ENCODE measurements at places on chromosomes 6 and 20. TPM values are rescaled to one million over a fixed set of nuclear protein-coding genes. Genes with fewer than 3 reads are reported as not detected.

AKAP7 gene
- total RNA-seq: 66.9 TPM

ACOT13 gene
- 3.4 TPM for total RNA-seq

LINC00237 gene
- total RNA-seq: not detected

PIM1 gene
- 7.3 TPM for total RNA-seq

DNA sequence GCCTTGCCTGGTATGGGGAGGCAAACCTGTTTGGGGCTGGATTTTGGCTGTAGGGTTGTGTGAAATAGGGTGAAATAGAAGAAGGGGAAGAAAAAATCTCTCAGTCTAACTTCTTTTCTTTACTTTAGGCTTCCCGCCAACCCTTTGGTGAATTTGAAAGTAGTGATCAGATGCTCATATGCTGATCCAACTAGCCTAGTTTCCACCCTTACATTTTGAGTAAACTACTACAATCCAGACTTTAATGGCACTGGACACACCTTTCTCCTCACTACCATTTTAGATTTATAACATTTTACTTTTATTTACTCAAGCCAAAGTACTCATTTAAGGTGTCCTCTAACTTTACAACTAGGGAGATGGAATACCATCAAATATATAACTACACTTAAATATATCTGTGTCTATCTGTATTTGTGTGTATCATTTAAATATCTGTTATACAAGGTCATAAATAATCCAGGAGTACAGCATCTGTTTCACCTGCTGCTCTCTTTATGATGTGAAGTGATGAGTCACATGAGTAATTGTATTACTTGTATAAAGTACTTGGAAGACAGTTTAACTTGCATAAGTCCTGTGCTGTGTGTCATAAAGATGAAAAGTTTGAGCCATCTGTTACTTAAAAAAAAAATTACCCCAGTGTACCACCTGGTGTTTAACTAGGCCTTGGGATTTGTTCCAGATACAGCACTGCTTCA is 172.1 kb downstream of the CDKAL1 start:
- H3K27ac ChIP-seq: no peak overlapping the region
- H3K27me3 ChIP-seq: no peaks in the 10 kb centered on the region
- no peaks in the 10 kb centered on the region for H3K36me3 ChIP-seq
- peaks cover 16% of the 10 kb centered on the region for H3K4me1 ChIP-seq
- no peak overlapping the region for H3K4me3 ChIP-seq

GRCh38 chr6:42166444-42167141 is 6.6 kb upstream of the GUCA1A start:
- H3K4me3 ChIP-seq: no peak overlapping the region
- no peaks in the 10 kb centered on the region for H3K4me1 ChIP-seq

- no peaks in the 10 kb centered on the region for H3K4me1 ChIP-seq
- no peak overlapping the region for H3K27ac ChIP-seq
- no peaks in the 10 kb centered on the region for H3K27me3 ChIP-seq
- no peak for DNase-seq
Observed at GRCh38 chr6:165925474-165926156, 242.0 kb downstream of the TBXT start.

GRCh38 chr6:108763931-108764579 is 84.2 kb upstream of the ARMC2 start:
- peaks cover 98% of the 10 kb centered on the region for H3K4me1 ChIP-seq
- no peak for DNase-seq
- H3K27me3 ChIP-seq: no peaks in the 10 kb centered on the region

DNA sequence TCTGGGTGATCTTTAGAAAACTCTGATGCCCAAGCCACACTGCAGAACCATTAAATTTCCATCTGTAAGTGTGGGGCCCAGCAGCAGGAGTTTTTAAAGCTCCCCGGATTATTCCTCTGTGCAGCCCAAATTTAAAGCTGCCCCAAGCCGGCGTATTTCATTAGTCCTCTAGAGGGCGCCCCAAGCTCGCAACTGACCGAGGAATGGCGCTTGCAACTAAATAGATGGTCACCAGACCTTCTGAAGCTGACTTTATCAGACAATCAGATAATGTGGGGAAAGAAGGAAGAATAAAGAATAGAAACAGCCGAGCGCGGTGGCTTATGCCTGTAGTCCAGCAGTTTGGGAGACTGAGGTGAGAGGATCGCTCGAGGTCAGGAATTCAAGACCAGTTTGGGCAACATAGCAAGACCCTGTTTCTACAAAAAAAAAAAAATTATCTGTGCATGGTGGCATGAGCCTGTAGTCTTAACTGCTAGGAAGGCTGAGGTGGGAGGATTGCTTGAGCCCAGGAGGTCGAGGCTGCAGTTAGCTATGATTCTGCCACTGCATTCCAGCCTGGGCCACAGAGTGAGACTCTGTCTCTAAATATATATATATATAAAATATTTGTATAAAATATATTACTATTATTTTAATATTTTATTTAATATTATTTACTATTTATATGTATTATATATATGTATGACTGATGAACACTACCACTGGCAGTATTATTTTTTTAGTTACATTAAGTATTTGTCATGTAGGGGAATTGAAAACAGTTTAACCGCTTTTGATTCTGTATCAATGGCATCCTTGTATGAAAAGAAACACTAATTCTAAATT is 56.0 kb downstream of the OTOR start:
- no peak overlapping the region for H3K27ac ChIP-seq
- H3K4me3 ChIP-seq: no peak overlapping the region
- DNase-seq: peak; percentile 60
- H3K27me3 ChIP-seq: no peaks in the 10 kb centered on the region
- H3K4me1 ChIP-seq: no peaks in the 10 kb centered on the region
- no peaks in the 10 kb centered on the region for H3K36me3 ChIP-seq

GRCh38 chr20:57769756-57770155 is 59.9 kb upstream of the PMEPA1 start:
- no peak for DNase-seq
- no peak overlapping the region for H3K4me3 ChIP-seq
- no peaks in the 10 kb centered on the region for H3K4me1 ChIP-seq
- no peak overlapping the region for H3K27ac ChIP-seq
- H3K27me3 ChIP-seq: peaks cover 3% of the 10 kb centered on the region

DNA sequence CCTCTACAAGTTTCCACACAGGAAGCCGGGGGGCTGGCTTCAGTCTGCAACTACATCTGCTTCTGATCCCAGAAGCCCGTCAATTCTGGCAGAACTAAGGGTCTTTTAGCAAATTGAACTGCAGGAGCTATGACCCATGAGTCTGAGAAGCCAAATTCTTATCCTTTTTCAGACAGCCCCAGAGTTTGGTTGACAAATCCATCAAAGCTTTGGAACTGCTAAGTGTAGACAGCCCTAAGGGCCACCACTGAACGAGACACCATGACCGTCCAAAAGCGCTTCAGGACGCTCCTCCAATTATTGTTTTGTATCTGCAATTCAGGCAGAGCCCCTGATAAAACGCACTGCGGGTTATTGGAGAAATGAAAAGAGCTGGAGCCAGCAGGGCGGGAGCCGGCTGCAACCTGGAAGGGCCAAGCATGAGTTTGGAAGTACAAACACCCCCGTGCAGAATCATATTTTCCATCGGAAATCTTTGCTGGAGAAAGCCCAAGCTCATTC is 67.1 kb downstream of the GNAS-AS1 start:
- no peak for DNase-seq
- no peaks in the 10 kb centered on the region for H3K4me1 ChIP-seq
- no peaks in the 10 kb centered on the region for H3K36me3 ChIP-seq
- no peaks in the 10 kb centered on the region for H3K27me3 ChIP-seq
- H3K4me3 ChIP-seq: no peak overlapping the region

DNA sequence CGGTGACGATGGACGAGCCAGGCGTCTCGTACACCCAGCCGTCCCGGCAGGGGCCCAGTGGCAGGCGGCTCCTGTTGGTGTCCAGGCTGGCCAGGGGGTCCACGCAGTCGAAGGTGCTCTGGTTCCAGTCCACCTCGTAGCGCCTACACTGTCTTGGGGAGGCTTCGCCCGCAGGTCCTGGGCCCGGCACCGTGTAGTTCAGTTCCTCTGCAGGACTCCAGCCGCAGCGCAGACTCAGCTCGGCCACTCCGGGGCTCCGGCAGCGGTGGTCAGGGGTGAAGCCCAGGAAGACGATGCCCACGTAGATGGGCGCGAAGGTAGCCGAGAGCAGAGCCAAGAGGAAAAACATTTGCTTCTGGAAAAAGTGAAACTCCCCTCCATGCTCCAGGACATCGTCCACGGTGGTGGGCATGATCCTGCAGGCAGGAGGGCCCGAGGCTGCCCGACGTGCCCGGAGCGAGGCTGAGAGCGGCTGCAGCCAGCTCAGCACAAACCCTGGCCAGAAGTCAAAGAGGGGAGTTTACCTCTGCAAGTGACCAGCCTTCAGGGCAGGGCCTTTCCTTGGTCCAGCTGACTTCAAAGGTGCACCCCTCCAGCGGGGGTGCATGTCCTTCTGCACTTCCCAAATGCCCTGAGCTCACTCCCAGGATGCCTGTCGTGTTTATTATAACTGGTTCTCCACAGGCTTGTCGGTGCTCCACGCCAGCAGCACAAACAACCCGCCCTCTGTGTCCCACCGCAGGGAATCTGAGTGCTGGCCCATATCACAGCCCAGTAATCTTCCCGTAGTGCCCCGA is at the start of gene SLC22A2:
Gene SLC22A2 (minus strand): TSS at position 476 of the 797 bp plus-strand sequence. CDS start 64 bp downstream, at position 412.
- H3K4me3 ChIP-seq: no peak within 1 kb of the TSS
- H3K36me3 ChIP-seq: no peaks in the 10 kb centered on the region
- H3K27me3 ChIP-seq: no peaks in the 10 kb centered on the region
- H3K4me1 ChIP-seq: peaks cover 5% of the 10 kb centered on the region

DNA sequence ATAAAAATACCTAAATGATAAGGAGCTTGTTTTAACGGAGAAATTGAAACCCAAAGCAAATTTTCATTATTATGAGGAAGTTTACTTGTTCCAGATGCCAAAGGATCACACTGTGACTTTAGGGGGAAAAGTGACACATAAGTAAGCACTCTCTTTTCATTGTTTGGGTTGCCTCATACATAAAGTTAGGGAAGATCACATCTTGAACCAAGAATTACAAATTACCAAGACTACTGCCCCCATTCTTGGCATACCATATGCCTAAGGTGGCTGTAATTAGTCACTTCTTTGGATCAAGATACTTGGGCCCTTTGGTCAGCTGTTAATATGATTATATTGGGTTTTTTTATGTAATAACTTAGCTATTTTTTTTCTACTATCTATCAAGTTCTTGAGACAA is 269.0 kb downstream of the COL12A1 start:
- H3K27ac ChIP-seq: no peak overlapping the region
- no peaks in the 10 kb centered on the region for H3K27me3 ChIP-seq
- no peak for DNase-seq
- H3K4me3 ChIP-seq: no peak overlapping the region
- no peaks in the 10 kb centered on the region for H3K36me3 ChIP-seq

- H3K27me3 ChIP-seq: no peaks in the 10 kb centered on the region
- peaks cover 17% of the 10 kb centered on the region for H3K4me1 ChIP-seq
- no peak overlapping the region for H3K27ac ChIP-seq
- no peaks in the 10 kb centered on the region for H3K36me3 ChIP-seq
- H3K4me3 ChIP-seq: no peak overlapping the region
Observed at GRCh38 chr20:41307021-41307420, 10.5 kb downstream of the ZHX3 start.

GRCh38 chr6:16274483-16274882 is 36.1 kb downstream of the GMPR start:
- no peaks in the 10 kb centered on the region for H3K4me1 ChIP-seq
- H3K27me3 ChIP-seq: no peaks in the 10 kb centered on the region
- DNase-seq: no peak
- no peak overlapping the region for H3K27ac ChIP-seq

- H3K27ac ChIP-seq: peak overlapping the region; percentile 38
- H3K4me3 ChIP-seq: no peak overlapping the region
- H3K4me1 ChIP-seq: peaks cover 33% of the 10 kb centered on the region
- H3K36me3 ChIP-seq: no peaks in the 10 kb centered on the region
- no peak for DNase-seq
Observed at GRCh38 chr20:10784554-10785183, 110.9 kb upstream of the JAG1 start.

DNA sequence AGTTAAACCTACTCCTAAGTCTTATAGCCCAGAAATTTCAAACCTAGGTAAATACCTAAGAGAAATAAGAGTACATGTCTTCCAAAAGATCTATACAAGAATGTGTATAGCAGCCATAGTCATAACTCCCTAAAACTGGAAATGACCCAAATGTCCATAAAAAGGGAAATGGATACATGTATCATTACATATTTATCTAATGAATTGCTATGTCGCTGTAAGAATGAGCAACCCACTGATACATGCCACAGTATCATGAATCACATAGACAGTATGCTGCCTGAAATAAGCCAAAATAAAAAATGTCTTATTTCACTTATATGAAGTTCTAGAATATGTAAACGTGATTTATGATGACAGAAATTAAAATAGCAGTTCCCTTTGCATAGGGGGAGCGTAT is 679.5 kb downstream of the MAFB start:
- no peak overlapping the region for H3K4me3 ChIP-seq
- H3K36me3 ChIP-seq: no peaks in the 10 kb centered on the region
- no peak overlapping the region for H3K27ac ChIP-seq
- DNase-seq: no peak
- H3K4me1 ChIP-seq: no peaks in the 10 kb centered on the region

GRCh38 chr6:150692604-150693003 is 92.9 kb downstream of the PLEKHG1 start:
- DNase-seq: no peak
- H3K4me1 ChIP-seq: peaks cover 5% of the 10 kb centered on the region
- no peaks in the 10 kb centered on the region for H3K27me3 ChIP-seq
- H3K4me3 ChIP-seq: no peak overlapping the region
- no peak overlapping the region for H3K27ac ChIP-seq

DNA sequence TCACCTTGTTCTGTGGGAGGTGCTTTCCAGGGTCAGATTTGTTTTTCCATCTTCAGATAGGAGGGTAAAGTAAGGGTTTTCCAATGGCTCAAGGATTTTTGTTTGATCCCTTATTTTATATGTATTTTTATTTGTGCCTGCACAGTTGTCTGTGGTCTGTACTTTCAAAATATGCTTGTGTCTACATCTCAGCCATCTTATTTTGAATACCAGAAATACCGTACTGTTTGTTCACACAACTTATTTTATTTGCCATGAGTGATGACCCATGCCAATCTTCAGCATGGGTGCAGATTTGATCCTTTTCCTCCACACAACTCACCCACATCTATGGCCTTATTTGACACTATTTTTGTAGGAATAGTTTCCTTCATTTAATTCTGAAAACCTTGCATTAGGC is 72.2 kb upstream of the PTCHD4 start:
- no peak overlapping the region for H3K4me3 ChIP-seq
- DNase-seq: no peak

GRCh38 chr6:436308-437036 is 44.9 kb downstream of the IRF4 start:
- H3K4me3 ChIP-seq: no peak overlapping the region
- no peaks in the 10 kb centered on the region for H3K36me3 ChIP-seq
- no peak overlapping the region for H3K27ac ChIP-seq

- no peaks in the 10 kb centered on the region for H3K27me3 ChIP-seq
- no peaks in the 10 kb centered on the region for H3K4me1 ChIP-seq
- DNase-seq: peak; percentile 24
- no peaks in the 10 kb centered on the region for H3K36me3 ChIP-seq
Observed at GRCh38 chr6:16776394-16777017, 15.2 kb upstream of the ATXN1 start.

All from body of pancreas (tissue), 4 donors.